NCI-H2029 treated with DMSO at 0.1 percent for 48 hours (cell line): ENCODE measurements at places on chromosomes 4 and X.

DNA sequence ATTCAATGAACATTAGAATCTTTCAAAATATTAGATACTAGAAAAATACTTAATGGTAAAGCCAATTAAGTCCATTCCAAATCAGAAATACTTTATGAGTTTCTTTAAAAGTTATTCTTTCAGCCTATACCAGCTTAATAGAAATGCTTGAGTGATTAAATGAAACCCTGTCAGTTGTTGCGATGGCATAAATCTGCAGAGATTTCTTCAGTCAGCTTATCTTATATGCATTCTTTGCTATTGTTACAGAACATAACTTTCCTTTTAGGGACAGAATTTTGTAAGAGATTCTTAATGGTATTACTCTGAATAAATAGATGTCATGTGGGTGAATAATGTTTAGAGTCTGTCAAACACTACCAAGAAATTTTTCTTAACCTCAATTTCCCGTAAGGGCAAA lies 325.0 kb upstream of the HAND2 start:
- no peak for DNase-seq

- DNase-seq, result peak; percentile 23
Observed at GRCh38 chr4:92387459-92388069, 83.8 kb downstream of the GRID2 start.

DNA sequence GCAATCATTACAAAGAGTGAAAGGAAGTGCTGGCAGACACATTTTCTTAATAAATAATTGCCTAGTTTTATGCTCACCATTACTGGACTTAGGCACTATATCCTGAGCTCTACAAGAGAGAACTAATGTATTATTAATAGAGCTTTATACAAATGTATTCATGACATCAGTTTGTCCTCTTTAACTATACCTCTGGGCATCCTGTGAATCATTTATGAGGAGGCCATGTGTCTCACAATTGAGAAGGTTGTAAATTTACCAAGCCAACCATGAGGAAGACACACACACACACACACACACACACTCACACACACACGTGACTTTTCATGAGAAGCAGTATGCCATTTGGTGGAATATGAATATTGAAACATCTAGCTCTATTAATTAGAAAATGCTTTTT lies 728.2 kb downstream of the ARAP2 start:
- DNase-seq, result no peak

DNA sequence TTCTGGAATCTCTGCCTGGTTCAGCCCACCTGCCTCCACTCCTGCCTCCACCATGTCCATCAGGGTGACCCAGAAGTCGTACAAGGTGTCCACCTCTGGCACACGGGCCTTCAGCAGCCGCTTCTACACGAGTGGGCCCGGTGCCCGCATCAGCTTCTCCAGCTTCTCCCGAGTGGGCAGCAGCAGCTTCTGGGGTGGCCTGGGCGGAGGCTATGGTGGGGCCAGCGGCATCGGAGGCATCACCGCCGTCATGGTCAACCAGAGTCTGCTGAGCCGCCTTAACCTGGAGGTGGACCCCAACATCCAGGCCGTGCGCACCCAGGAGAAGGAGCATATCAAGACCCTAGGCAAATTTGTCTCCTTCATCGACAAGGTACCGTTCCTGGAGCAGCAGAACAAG lies 28.4 kb upstream of the GABRA3 start:
- no peak for DNase-seq

GRCh38 chr4:147123146-147123545 lies 177.5 kb upstream of the TTC29 start:
- no peak for DNase-seq

DNA sequence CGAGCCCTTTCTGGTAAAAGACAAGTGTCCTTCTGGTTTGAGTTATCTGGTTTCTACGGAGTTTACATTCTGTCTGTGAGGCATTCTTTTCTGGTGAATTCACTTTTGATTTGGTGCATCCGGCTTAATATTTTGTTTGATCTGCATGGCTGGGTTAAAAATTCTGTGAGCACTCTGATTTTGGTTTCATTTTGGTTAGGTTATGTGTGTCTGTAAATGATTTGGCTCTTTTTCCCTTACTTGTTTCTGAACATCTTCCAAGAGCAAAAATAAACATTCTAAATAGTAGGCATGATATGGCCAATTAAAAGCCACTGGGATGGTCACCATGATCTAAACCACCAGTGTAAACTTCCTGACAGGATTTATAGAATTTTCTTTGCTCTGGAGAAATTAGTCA lies 85.7 kb upstream of the PTPN13 start:
- DNase-seq, result no peak

DNA sequence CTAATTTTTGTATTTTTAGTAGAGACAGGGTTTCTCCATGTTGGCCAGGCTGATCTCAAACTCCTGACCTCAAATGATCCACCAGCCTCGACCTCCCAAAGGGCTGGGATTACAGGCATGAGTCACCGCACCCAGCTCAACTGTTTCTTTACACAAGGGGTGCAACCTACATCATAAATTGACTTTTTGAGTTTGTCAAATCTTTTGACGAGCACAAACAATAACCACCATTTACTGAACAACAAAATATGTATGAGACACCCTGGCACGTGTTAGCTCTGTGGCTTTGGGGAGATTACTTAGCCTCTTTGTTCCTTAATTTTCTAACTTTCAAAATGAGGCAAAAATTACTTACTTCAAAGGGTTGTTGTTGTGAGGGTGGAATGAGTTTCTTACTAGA lies 23.5 kb upstream of the SLC34A2 start:
- DNase-seq, result no peak

GRCh38 chr4:139641218-139641617 lies 24.4 kb upstream of the MGST2 start:
- DNase-seq, result no peak

GRCh38 chrX:120294651-120295050 lies 16.6 kb downstream of the TMEM255A start:
- no peak for DNase-seq

DNA sequence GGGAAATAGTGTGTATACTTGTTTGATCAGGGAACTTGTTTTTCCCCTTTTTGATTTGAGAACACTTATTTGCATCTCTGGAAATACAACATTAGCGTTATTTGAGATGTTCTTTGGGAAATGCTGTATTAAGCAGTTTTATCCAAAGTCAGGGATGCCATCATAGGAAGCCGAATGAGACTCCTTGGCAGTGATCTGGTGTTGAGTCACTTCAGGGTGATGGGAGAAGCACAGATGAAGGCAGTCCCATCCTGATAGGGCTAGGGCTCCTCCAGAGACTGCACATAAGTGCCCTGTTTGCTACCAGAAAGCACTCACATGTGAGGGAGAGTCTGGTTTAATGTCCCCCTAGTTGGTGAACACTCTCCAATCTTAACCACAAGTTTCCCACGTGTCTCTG lies 62.3 kb downstream of the IL1RAPL1 start:
- DNase-seq, result no peak

DNA sequence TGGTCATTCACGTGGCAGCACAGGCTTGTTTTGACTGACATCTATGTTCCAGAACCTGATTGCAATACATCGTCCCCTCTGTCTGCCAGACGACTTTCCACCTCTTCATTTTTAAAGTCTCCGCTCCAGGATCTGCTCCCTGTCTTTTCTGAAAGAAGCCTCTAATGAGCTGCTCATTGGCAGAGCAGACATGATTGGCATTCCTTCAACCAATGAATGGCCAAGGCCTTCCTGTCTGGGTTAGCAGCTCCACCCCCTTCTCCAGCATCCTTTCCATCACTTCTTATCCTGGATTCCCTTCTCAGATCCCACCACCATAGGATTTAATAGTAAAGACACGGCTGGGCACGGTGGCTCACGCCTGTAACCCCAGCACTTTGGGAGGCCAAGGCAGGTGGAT lies 202.7 kb upstream of the KLF3 start:
- DNase-seq, result no peak

DNA sequence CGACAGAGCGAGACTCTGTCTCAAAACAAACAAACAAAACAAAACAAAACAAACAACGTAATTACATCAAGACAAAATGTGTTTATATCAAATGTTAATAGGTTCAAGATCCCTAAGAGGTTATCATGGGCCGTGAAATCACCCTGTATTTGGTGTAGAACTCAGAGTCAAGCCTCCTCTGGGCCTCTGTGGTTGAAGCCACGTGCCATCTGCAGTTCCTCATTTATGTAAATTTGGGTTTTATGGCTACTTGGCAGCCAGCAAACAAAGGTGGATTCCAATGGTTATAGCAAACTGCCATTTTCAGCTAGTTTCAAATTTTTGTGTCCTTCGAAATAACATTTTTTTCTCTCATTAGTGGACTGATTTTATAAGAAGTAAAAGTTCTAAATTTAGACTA lies 16.4 kb downstream of the NSDHL start:
- no peak for DNase-seq

DNA sequence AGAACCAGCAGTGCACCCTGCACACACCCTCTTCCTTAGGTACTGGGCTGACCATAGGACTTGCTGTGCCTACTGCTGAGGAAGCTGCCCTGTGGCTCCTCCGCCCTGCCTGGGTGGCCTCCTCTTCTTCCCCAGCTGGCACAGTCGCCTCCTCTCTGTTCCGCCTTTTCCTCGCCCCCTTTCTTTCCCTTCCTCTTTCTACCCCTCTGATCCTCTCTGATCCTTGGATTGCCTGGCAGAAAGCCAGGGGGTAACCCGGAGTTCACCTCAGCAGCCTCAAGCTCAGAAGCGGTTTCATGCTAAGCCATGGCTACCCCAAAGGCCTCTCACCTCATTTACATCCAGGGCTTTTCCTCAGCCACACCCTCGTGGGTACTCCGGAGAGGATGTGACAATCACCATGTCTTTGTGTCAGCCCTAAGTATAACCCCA lies 136.2 kb downstream of the SMIM20 start:
- no peak for DNase-seq

DNA sequence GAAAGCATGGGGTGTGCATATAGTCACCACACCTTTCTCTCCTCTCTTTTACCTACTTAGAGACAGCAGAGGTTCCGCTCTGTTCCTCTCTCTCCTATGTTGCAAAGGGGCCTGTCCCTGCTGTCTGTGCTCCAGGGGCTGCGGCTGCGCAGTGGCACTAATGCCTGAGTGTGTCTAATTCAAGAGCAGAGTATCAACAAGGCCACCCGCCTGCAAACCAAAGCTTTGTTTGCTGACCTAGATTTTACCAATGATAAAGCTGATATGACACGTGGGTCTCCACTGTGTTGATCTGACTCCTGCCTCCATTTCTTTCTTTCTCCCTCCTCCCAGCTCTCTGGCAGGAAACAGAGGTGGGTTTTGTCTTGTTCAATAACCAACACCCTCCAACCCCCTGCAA lies 74.9 kb downstream of the NSG1 start:
- no peak for DNase-seq

DNA sequence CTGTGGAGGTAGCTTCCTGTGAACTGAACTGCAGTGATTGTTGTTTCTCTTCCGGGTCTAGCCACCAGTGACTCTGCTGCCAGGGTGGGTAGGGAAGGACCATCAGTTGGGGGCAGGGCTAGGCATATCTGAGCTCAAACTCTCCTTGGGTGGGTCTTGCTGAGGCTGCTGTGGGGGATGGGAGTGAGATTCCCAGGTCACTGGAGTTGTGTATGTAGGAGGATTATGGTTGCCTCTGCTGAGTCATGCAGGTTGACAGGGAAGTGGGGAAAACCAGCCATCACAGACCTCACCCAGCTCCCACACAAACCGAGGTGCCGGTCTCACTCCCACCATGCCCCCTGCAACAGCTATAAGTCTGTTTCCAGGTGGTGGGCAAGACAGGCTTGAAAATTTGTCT lies 1937.8 kb downstream of the PCDH7 start:
- DNase-seq, result no peak

- DNase-seq, result no peak
Observed at GRCh38 chr4:40986375-40986774, 228.0 kb downstream of the APBB2 start.

DNA sequence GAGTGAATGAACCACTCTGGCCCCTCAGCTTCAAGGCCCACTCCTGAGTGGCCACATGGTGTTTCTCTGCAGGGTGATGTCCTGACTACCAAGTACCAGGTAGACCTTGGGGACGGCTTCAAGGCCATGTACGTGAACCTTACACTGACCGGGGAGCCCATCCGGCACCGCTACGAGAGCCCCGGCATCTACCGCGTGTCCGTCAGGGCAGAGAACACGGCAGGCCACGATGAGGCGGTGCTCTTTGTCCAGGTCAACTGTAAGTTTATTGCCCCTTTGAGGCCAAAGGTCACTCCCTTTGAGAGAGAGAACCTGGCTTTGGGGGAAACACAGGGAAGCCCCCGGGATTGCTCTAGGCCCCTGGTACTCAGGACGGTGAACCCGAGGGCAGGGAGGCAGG lies 216.0 kb downstream of the AFAP1 start:
- no peak for DNase-seq

GRCh38 chr4:121676345-121677075 lies 20.3 kb downstream of the ANXA5 start:
- DNase-seq, result no peak

- no peak for DNase-seq
Observed at GRCh38 chrX:108132876-108133275, 41.3 kb downstream of the ATG4A start.

DNA sequence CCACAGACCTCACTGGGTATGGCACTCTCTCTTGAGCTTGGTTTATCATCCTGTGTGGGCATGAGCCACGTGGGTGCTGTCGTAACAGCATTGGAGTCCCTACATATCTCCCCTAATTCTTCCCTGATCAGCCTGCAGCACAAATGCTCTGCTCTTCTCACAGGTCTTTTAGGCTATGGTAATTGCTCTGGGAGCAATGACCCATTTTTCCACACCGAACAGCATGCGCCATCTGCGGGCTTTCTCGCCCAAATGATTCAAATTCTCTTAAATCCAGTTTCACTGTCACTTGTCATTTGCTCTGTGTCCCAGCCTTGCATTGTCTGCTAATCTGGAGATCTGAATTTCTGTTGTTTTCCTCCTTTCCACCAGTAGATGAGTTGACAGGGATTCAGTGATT lies 48.9 kb upstream of the GATB start:
- DNase-seq, result no peak

DNA sequence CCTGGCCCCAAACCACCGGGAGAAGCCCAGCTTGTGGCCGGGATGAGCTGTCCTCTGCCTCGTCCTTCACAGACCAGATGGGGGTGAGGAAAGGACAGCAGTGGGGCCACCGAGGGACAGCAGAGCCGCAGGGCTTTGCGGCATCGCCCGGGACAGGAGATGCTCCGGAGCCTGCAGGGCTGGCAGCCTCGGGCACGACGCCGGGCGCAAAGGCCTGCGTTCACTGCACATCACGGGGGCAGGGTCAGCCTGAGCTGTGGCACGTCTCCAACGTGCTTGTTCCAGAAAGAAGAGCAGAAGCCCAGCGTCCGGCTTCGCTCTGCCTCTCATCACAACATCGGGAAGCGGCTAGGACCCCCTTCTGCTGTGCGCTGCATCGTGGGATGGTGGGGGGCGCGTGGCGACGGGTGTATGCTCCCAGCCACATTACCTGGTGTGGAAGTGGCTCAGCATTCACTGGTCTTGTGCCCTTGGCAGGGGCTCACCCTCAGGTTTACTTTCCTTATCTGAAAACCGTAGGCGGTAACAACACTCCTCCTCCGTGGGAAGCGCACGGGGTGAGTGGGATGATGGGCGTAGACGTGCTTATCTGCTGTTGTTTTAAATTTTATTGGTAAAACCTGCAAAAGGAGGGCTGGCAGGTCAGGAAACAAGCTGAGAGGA lies 7.4 kb downstream of the TADA2B start:
- DNase-seq, result no peak

- no peak for DNase-seq
Observed at GRCh38 chrX:18833071-18833731, 125.8 kb downstream of the PPEF1 start.
